ENCODE measurements at places on chromosomes 16 and 17. TPM values are rescaled to one million over a fixed set of nuclear protein-coding genes. Genes with fewer than 3 reads are reported as not detected.

C16orf96 gene
- total RNA-seq: 0.25 TPM

KRTAP3-2 gene
- not detected for total RNA-seq

OR1F1 gene
- total RNA-seq: not detected

NLRC5 gene
- total RNA-seq: 23.1 TPM

DNA sequence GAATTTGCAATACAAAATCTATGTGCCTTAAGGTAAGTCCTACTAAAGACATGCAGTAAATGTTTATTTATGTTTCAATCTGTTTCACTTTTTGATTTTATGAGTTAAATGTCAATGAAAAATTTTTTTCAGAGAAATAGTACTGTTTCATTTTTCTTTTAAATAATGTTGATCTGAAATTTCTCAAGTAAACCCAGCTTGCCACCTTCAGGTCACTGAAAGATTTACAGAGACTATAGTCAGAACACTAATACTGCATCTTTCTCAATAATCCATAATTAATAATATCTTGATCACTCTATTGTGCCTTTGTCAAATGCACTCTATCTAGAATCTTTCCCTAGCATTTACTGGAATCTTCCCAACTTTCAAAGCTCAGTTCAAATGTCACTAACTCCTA lies 6.5 kb upstream of the DHX40 start:
- DNase-seq: no peak

ATP1B2 gene
- total RNA-seq: 16.5 TPM

DNA sequence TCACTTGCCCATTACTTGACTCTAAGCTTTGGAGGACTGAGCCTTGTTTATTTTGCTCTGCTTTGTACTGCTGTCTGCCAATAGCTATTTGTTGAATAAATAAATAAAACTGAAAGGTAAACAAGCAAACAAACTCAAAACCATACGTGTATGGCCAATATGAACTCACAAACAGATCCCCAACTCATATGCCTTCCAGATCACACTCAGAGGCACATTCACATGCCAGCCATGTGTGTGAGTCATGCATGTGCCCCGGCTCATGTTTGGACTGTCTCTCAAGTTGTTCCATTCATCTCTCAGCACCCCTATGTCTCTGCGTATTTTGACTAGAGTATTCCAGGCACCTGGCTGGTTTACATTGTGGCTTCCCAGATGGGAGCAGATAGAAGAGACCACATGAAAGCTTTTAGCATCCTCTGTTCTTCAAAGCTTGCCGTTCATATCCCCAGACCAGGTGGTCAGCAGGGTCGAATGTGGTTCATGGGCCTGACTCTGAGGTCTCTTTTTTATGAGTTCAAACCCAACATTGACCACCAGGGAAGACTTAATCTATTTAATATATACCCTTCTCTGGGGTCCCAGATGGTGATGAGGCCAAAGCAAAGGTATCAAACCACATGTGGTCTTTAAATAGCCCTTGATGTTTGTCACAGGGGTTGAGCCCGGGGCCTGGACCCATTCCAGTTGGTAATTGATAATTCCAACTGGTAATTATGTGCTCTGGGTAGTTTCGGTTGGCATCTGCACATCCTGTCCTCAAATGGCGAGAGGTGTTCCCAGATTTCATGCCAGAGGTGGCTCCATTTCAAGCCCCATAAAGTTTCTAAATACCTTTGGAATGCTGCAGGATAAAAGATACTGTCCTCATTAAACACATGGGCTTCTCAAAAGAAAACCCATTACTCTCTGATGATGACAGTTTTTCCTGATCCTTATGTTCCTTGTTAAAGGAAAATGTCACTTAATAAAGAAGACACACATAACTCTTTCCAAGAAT lies 287.3 kb upstream of the MAF start:
- DNase-seq: no peak

GRCh38 chr17:76820561-76820960 lies 47.6 kb upstream of the MGAT5B start:
- DNase-seq: no peak

DNA sequence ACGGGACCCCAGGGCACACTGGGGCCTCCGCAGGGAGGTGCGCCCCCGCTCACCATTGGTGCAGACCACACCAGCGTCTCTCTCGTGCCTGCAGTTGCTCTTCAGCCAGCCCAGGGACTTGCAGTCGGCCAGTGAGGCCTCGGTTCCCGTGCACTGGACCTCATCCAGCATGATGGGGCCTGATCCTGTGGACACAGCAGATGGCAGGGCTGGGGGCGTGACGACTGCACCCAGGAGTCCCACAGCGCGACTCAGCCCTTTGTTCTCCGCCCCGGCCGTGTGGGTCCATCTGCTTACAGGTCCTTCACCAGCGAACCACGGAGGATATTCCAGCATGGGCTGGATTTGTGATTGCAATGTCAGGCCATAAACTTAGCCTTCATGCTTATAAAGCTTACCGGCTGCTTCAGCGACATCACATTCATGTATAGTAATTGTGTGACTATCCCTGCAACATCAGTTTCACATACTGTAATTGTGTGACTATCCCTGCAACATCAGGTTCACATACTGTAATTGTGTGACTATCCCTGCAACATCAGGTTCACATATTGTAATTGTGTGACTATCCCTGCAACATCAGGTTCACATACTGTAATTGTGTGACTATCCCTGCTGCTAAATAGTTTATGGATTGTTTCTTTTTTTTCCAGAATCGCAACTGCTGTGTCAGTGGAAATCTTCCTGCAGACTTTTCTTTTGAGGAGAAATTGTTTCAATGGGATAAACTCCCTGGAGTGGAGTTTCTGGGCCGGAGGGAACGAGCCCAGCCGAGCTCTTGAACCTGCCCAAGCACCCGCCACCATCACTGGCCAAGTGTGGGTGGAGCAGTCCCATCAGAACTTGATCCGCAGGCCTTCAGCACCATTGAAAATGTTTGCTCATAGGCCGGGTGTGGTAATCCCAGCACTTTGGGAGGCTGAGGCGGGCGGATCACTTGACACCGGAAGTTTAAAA lies 4.8 kb downstream of the LGALS3BP start:
- peak; percentile 79 for DNase-seq

DNA sequence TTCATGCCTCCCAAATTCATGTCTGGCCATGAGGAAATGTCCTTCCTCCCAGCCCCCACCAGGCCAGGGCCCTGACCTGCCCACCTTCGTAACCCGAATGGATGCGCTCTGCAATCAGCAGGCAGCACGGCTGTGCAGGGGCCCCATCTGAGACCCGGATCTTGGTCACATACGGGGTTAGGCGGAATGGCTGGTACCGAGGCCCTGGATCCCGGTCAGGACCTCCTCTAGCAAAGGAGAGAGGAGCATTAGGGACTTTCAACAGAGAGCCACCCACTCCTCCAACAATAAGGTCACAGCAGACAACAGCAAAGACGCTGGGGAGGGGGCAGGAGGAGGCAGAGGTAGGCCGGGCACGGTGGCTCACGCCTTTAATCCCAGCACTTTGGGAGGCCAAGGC lies 3.6 kb downstream of the PER1 start:
- DNase-seq: no peak

DPEP3 gene
- not detected for total RNA-seq

- peak; percentile 73 for DNase-seq
Observed at GRCh38 chr16:66510711-66511601, 39.0 kb downstream of the TK2 start.

DNA sequence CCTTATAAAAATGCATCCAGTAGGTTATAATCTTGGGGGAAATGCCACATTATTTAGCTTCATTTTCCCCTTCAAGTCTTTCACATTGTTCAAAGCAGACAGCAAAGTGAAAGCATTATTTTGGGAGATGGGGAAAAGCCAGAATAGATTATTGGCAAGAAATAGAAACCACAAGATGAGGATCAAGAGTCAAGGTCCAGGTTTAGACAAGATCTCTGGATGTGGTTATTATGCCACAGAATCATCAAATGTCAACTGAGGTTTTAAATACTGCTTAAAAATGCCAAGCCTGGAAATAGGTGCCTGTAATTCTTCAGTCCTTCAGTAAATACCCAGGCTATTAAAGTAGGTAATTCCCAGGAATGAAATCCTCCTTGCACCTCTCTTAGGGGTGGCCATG lies 65.1 kb upstream of the ALOX12 start:
- no peak for DNase-seq

DNA sequence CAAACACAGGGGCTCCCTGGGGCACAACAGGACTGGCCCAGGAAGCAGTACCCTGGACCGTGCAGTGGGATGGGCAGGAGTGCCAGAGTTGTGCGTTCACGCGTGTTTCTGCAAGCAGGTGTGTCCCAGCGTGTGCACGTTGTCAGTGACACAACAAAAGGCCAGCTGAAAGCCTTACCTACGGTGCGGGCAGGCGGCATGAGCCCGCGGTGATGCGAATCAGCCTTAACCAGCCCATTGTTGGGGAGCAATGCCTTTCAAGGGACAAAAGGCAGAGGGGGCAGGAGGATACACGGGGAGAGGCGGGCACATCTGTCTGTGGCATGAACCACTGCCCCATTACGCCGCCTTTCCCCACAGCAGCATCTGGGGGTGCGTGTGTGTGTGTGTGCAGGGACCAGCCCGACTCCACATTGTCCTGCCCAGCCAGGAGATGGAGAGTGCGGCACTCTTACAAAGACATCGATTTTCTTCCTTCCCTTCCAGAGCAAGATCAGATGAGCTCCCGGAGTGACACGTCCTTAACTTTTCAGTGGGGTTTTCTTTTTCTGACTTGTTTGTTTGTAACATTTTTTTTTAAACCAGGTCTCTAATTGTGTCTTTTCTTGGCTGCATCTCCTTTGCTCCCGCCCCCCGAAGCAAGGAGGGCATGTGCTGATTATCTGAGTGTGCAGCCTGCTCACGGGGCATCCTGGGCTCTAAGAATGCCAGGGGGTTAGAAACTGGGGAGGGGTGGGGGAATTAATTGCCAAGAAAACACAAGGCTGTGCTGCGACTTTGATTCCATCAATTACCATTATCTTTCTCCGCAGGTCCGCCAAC lies 158.1 kb downstream of the ZNF423 start:
- no peak for DNase-seq

- DNase-seq: peak; percentile 7
Observed at GRCh38 chr16:13793841-13794409, 126.0 kb upstream of the ERCC4 start.

MARVELD3 gene
- not detected for total RNA-seq

DNA sequence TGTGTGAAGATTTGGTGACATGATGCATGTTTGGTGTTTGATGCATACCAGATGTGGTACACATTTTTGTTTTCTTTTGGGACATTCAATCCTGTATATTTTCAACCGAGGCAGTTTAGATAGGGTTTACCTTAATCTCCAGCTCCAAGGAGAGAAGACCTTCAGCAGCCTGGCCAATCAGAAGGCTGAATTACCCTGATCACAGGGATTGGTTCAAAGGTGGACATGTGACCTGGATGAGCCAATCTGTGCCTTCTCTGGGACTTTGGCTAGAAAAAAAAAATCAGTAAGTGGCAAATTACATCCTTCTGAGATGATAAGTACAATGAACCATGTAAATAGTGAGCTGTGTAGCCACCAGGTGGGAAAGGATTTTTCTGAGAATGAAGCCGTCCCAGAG lies 205.1 kb downstream of the SHISA9 start:
- DNase-seq: no peak

DNA sequence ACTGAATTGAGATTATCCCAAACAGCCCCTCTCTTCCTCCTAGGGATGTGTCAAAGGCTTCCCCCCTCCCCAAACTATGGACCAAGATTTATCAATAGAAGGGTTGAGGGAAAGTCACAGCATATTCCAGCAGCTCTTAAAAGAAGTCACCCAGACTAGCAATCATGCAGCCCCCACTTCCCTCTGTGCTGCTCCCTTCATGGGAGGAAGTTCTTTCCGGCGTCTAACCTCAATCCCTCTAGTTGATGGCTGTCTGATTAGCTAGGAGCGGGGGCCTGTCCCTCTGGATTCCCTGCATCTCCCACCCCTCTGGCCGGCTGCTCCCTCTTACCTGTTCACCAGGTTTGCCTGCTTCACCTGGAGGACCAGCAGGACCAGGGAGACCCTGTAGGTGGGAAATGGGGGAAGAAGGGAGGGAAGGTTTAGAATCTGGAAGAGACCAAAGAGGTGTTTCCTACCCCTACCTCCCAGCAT lies 9.2 kb downstream of the COL1A1 start:
- no peak for DNase-seq

FAM83G gene
- 4.7 TPM for total RNA-seq

DNA sequence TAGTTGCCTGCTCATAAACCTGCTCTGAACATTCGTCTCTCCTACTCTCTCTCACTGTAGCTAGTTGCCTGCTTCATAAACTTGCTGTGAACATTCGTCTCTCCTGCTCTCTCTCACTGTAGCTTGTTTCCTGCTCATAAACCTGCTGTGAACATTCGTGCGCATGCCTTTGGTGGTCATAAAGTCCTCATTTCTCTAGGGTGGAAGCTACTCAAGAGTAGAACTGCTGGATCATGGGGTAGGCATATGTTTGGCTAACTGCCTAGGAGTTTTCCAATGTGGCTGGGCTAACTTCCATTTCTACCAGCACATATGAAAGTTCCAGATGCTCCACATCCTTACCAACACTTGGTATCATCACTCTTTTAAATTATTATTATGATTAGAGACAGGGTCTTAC lies 174.6 kb upstream of the RPH3AL start:
- no peak for DNase-seq

DNA sequence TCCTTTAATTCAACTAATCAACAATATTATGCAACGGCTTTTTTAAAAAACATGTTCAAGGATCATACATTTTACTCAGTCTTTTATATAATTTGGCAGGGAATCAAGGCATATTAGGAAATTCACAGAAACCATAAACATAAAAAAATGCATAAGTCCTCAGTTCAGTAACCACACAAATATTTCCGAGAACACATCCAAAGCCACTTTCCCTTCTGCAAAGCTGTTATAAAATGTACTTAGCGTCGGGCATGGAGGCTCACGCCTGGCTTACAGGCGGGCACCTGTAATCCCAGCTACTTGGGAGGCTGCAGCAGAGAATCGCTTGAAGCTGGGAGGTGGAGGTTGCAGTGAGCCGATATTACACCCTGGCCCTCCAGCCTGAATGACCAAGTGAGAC lies 9.7 kb upstream of the ZC3H7A start:
- DNase-seq: no peak

- no peak for DNase-seq
Observed at GRCh38 chr16:10497132-10498101, 83.0 kb downstream of the EMP2 start.

CPNE7 gene
- 0.39 TPM for total RNA-seq

- no peak for DNase-seq
Observed at GRCh38 chr17:43620581-43620980, 41.1 kb downstream of the MEOX1 start.

DNA sequence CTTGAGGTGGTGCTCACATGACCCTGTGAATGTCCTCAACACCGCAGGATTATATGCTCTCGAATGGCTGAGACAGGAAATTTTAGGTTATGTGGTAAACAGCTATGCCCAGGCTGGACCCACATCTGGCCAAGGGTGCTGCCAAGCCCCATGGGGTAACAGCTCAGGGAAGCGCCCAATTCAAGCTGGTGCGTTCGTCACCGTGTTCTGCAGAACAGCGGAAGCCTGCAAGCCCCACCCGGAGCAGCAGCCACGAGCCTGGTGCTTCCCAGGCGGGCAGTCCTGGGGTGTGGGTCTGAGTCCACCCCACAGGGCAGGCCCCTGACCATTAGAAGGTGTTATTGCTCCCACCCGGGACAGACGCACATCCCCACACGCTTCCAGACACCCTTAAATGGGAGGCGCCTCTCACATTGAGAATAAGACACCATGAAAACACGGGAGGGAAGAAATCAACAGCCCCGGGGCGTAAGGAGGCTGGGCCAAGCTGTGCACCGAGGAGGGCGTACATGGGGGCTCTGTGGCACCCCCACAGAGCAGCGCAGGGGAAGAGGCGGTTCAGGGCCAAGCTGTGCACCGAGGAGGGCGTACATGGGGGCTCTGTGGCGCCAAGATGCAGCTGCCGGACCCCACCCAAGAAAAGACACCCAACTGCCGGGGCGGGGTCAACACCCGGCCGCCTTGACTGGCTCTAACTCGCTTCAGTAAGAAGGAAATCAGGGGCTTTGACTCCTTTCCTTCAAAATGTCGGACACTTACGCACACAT lies 2.9 kb upstream of the CYBA start:
- DNase-seq: no peak
